ENCODE measurements at places on chromosomes 12 and 14.
A peak's percentile ranks its signal among the peaks of the same experiment; 100 is the strongest.

- DNase-seq: no peak
Observed at GRCh38 chr12:24960222-24960855, 11.4 kb upstream of the BCAT1 start.

- no peak for DNase-seq
Observed at GRCh38 chr12:49622501-49623141, 740 bp upstream of the PRPF40B start.

DNA sequence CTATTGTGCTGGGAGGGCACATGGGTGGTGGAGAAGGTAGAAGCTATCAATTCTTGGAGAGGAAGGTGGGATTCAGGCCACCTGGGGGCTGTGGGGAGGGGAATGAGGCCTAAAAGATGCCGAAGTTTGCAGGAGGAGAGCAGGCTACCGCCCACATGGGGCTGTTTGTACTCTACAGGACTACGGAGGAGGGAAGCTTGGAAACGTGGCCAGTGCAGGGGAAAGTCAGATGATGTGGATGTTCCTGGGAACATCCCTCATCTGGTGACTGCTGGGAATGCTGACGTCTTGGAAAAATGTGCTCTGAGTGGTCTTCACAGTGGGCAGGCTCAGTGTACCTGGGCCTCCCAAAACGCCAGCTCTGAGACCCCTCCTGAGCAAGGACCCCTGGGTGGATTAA, 78.5 kb downstream of the TNFAIP2 start:
- DNase-seq: no peak

- no peak for DNase-seq
Observed at GRCh38 chr12:96131230-96131788, 62.9 kb upstream of the ELK3 start.

DNA sequence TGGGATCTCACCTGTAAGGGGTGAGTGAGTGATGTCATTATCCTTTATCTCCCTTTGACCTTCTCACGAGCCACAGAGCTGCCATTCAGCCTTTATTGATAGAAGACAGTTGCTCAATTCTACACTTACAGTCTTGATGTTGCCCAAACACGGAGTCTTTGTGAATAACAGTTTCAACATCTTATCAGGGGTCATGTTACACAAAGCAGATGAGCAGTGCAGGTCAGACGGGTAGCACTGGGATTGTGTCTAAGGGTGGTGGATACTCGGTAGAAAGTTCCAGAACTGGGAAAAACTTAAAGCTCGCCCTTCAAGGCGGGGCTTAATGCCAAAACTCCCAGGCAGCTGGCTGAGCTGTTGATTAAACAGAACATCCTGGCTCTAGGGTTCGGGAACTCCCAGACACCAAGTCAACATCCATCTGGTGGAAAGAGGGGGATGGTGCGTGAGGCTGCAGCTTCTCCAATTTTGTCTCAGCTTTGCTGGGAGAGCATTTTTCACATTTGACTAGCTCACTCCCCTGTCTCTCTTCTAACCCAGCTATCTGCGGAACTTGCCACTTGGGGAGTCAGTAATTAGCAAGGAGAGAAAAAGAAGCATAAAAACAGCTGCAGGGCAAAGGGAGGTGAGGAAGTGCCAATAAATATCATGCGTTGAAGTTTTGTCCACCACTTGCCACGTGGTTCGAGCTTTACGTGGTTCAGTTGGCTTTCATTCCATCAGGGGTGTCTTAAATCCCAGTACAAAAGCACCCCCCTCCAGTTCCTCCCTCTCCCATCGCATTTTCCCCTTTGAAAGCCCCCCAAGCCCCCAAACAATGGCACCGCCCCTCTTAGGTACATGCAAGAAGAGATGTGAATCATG, 31.0 kb downstream of the FOXN4 start:
- no peak for DNase-seq

DNA sequence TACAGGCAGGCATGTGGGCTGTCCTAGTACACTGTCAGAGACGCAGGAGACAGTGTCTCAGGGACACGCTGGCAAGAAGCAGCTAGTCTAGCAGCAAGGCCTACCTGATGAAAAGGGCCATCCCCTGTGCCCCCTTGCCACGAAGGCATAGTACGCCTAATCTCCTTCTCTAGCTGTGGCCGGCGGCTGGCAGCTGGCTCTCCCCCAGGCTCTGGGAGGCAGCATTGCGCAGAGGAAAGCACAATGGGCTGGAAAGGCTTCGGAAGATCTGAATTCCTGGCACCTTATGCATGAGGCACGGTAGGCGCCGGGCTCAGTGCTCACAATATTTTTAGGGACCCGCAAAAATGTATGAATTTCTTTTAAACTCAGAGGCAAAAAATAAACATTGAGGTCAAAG, 16.0 kb upstream of the PLEKHH1 start:
- no peak for DNase-seq

GRCh38 chr12:47102406-47102805, 22.6 kb upstream of the AMIGO2 start:
- DNase-seq: no peak

- DNase-seq: no peak
Observed at GRCh38 chr14:90040411-90040810, 21.4 kb upstream of the KCNK13 start.

DNA sequence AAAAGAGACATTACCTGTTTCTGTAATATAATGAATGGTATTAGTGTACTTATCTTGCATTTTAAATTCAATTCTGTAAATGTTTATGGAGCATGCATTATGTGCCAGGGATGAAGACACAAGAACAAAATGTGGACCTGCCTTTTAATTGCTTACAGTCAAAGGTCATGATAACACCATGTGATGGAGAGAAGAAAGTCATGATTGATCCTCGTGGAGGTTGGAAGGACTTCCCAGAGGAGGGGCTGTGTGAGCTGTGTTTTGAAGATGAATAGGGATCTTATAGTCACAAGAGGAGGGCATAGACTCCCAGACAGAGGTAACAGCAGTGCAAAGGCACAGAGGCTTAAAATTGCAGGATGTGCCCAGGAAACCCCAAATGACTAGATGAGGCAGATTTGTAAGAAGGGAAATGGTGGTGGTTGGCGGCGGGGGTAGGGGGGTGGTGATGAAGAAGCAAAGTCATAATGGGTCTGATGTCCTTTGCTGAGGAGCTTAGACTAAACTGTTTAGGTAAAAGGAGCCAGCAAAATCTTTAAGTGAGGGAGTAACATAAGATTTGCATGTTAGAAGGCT, 151.5 kb downstream of the PRKCH start:
- no peak for DNase-seq

GRCh38 chr14:23055147-23055550, 2.2 kb downstream of the CDH24 start:
- no peak for DNase-seq

DNA sequence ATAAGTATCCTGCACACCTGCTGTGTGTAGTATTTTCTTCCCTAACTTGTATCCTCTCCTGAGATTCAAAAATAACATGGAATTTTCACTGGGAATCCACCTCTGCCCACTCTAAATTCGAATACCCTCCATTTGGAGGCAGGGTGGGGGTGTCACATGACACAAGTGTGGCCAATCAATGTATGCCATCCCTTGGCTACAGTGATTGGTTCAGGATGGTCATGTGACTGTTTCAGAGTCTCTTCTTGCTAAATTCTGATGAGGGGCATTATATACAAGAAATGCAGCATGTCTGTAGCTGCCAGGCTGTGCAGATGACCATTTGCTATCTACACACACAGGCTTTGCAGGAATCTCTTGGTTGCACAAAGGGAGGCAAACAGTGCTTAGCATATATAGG, 86.8 kb upstream of the TMEM132C start:
- DNase-seq: no peak

DNA sequence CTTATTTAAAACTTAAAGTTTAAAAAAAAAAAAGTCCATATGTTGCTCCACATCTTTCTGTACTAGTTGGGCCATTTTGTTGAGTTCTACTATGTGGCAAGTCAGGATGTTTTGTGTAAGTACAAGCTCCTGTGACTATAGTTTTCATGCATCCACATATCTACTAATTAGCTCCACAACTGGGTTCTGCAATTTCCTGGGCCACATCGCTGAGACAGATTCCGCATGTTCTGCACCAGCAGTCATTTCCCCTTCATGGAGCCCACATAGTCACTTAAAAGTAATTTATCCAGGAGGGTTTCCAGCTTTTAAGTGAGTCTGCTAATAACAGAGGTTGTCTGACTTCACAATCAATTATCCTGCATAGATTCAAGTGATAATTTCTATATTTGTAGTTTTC, 461.4 kb downstream of the ZFP36L1 start:
- DNase-seq: no peak

DNA sequence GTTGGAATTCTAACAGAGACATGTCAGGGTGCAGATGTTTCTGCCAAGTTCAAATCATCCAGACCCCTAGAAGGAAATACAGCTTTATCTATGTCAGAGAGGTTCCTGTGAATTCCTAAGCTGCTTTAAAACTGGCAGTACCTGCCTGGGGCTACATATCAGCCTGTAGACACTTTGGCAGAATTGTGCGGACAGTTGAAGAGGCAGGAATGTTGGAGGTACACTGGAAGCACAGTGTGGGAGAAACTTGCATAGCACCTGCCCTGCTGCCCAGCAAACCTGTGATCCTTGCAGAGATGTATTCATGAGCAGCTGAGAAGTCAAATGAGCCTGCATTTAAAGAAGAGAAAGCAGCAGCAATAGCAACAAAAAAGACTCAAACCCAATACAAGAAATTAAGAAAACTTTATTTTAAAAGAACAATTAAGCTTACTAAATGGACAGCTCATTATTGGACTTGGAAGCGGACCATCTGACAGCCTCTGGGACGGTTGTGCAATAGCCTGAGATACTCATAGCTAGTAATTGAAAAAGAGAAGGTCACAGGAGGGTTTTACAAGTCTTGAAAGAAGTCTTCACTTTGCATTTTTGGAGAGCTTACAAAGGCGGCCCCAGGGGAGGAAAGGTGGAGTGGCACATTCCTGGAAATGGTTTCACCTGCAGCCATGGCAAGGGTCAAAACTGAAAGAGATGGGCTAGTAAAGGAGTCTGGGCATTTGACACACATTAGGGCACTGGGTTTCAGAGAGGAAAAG, 280.9 kb upstream of the FLRT2 start:
- DNase-seq: no peak

- DNase-seq: no peak
Observed at GRCh38 chr14:77076113-77076631, 21.9 kb upstream of the CIPC start.

DNA sequence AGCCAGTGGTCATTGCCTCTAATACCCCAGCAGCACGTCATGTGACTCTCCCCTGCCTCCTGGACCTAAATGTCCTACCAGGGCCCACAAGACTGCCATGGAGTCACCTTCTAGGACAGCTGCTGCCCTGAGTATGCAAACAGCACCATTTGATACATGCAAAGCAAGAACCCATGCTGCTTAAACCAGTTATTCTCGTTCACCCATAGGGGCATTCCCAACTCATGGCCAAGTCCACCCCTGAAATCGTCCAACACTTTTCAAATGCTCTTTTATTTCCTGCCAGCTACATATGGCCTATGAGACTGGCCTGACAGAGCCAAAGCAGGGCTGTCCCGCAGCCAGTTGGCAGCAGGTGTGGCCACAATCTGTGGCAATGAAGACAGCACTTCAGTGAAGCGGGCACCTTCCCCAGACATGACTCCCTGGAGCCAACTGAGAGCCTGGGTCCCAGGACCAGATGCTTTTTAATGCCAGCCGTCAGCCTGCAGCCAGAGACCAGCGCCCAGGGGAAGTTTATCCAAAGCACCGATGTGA, 99.9 kb downstream of the BCAT1 start:
- DNase-seq: peak; percentile 46

DNA sequence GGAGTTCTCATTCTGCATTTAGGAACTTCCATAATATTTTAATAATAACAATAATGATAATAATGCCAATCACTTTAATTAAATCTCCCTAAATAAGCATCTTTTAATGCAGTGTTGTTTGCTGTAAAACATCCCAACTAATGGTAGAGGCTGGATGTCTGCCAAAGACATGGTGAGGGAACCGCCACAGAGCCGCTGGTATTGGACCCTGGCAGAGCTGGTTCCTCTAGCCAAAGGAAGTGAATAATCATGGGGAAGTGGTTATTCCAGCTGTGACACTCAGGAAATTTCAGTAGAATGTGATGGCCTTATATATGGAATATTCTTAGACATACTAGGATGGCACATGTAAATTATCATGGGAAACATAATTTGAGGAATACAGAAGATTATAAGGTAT, 483.3 kb downstream of the ZFP36L1 start:
- no peak for DNase-seq

GRCh38 chr14:69886453-69887242, 7.4 kb downstream of the SMOC1 start:
- no peak for DNase-seq

DNA sequence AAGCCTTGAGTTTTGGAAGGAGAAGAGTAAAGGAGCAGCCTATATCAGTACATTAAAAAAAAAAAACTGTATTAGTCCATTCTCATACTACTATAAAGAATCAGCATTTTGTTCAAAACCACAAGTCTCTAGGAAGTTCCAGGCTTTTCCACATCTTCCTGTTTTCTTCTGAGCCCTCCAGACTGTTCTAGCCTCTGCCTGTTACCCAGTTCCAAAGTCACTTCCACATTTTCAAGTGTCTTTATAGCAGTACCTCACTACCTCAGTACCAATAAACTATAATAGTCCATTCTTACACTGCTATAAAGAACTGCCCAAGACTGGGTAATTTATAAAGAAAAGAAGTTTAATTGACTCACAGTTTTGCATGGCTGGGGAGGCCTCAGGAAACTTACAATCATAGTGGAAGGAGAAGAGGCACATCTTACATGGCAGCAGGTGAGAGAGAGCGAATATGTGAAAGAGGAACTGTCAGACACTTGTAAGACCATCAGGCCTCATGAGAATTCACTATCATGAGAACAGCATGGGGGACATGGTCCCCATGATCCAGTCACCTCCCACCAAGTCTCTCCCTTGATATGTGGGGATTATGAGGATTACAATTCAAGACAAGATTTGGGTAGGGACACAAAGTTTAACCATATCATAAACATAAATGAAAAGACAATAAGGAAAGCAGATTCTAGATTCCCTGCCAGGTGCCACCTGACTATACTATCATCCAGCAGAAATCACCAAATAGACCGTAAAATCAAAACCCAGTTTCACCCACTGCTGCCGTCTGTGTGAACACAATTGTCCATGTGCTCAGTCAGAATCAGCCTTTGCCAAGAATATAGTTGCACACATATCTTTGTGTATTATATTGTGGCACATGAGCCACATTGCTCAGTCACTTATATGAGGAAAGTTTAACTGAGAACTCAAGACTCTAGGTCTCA, 27.8 kb downstream of the TOGARAM1 start:
- DNase-seq: no peak

GRCh38 chr12:107329569-107330324, 236.4 kb upstream of the CRY1 start:
- no peak for DNase-seq

- no peak for DNase-seq
Observed at GRCh38 chr12:120698665-120699064, 11.6 kb upstream of the UNC119B start.
